Activated naive CD4-positive, alpha-beta T cell (primary cell): ENCODE measurements at places on chromosomes 6 and 20.

DNA sequence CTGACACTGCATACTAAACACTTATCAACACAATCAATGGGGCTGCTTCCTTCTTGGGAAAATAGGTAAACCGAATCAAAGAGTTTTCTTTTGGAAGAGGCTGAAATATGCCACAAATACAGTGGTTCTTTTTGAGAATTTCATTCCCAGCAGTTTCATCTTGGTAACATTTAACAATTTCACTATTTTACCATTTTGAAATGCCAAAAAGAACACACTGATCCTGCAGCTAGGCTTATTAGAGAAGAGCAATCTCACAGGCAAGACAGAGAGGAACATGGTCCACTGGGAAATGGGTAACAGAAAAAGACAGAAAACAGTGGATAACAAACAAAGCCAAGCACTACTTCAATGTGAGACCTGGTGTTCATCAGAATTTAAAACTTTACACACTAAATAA, 2.5 kb downstream of the CNR1 start:
- no peak for DNase-seq

DNA sequence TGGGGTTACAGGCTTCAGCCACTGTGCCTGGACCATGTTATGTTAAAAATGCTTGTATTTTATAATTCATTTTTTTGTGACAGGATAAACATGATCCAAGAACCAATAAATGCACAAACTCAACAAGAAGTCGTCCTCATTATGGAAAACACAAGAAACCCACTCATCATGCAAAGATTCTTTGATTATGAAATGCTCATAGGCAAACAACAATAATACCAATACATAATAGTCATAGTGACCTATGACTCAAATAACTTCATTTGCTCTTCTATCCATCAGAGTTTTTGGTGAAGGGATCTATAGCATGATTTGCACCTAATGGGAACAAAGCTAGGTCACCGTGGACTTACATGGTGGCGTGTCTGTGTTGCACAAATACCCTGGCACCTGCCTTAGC, 217.1 kb upstream of the THEMIS start:
- no peak for DNase-seq

DNA sequence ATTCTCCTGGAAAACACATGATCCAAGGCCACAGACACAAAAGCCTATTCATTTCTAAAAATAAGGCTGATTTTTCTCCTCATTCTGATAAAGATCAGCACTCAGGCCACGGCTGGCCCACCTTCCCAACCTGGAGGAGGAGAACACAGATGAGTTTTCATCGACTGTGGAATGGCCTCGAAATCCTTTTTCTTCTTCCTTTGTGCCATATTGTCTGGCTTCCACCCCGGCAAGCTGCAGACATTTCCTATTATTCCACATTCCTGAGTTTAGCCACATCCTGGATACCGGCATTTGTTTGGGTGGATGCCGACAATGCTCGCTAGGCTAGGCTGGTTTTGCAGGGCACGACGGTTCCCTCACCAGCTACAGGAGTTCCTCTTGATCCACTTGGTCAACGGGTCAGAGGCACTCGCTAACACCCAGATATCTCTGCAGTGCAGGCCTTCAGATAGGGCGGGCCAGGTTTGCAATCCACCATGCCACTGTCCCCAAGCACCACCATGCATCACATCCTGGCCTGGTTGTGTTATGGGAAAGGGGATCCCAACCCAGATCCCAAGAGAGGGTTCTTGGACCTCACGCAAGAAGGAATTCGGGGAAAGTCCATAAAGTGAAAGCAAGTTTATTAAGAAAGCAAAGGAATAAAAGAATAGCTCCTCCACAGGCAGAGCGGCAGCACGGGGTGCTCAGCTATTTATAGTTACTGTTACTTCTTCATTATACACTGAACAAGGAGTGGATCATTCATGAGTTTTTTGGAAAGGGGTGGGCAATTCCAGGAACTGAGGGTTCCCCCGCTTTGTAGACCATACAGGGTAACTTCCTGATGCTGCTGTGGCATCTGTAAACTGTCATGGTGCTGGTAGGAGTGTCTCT, 4.2 kb upstream of the CTSZ start:
- no peak for DNase-seq

DNA sequence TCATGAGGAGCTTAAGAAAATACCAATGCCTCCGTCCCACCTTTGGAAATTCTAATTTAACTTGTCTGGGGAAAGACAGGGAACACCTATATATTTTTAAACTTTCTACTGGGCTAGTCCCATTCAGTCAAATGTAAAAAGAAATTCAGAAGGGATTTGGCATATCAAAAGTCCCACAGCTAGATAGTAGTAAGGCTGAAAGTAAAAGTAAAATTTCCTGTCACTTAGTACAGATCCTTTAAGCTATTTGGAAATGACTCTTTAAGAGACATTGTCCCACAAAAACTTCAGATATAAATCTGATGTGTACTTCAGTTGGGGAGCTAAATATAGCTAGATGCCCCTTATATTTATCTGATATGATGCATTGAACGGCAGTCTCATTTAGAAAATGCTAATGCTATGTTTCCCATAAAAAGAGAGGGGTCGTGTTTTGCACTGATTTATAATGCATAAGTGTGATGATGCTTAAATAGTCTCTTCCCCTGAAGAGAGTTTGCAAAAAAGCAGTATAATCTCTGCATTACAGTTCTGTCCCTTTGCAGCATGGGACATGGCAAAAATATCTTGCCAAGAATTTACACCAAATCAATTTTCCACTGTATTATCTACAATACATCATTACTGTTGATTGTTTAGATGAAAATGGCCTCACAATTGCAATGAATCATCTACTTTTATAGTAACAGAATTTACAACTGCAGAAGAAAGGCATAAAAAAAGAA, 860.8 kb upstream of the MAP3K7 start:
- no peak for DNase-seq

- no peak for DNase-seq
Measured at GRCh38 chr6:67231092-67231491, 1404.0 kb upstream of the ADGRB3 start.

DNA sequence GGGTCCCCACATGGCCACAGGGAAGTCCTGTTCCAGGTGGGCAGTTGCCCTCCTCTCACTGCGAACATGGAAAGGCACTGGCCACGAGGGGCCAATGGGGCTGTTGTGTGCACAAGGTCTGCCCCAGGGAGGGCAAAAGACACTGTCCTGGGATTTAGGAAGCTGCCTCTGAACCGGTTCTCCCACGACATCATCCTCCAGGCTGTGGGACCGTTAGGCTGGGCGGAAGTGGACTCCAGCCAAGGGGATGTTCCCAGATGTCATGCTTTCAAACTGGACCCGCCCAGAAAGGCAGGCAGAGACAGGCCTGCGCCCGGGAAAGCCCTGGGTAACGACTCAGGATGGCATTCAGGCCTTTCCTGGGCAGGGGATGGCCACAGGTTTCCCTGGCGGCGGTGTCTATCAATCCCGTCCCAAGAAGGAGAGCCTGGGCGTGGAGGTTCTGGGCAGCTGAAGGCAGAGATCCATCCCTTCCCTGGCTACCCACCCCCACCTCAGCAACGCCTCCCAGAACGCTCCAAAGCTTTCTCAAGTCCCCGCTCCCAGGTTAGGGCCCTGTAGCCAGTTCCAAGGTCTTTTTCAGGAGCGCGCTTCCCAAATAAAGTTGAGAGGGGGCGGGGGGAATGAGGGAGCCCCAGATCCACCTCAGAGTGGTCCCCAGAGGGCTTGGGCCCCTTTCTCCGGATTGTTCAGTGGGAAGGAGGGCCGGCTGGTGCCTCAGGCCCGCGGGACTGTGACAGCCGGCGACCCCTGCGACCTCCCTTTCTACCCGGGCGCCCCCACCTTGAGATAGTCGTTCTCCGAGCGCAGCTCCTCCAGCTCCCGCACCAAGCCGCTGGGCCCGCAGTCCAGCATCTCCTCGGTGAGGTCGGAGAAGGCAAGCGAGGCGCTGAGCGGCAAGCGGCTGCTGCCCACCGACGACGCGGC, 13.8 kb upstream of the TLDC2 start:
- no peak for DNase-seq

DNA sequence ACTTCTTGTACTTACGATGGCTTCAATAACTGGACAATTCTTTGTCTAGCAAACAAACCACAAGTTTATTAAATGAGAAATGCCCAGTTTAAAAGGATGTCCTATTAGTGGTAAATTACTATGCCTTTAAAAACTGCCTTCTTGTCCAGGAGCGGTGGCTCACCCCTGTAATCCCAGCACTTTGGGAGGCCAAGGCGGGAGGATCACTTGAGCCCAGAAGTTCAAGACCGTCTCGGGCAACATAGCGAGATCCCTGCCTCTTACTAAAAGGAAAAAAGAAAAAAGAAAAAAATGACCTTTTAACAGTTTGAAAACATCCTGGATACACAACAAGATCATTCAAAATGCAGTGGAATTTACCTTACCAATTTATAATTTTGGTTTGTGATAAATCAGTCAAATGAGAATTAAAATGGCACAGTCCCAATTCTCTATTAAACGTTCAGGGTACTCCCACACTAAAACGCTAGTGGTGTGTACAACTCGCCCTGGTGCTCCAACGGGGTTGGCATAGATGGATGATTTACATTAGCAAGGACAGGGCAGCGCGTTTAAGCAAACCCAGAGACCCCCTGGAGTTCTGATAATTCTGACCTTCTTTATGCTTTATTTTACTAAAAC, 2.3 kb downstream of the ZBTB2 start:
- no peak for DNase-seq

- DNase-seq = no peak
Measured at GRCh38 chr20:15359056-15359455, 1021.6 kb upstream of the FLRT3 start.
